ENCODE measurements at places on chromosomes 16 and 17.

- DNase-seq = peak; percentile 60
Observed at GRCh38 chr16:58025351-58026138, at the start of gene MMP15. TSS of gene MMP15 (plus strand) at chr16:58025754. CDS start at chr16:58026351, 597 bp downstream.

DNA sequence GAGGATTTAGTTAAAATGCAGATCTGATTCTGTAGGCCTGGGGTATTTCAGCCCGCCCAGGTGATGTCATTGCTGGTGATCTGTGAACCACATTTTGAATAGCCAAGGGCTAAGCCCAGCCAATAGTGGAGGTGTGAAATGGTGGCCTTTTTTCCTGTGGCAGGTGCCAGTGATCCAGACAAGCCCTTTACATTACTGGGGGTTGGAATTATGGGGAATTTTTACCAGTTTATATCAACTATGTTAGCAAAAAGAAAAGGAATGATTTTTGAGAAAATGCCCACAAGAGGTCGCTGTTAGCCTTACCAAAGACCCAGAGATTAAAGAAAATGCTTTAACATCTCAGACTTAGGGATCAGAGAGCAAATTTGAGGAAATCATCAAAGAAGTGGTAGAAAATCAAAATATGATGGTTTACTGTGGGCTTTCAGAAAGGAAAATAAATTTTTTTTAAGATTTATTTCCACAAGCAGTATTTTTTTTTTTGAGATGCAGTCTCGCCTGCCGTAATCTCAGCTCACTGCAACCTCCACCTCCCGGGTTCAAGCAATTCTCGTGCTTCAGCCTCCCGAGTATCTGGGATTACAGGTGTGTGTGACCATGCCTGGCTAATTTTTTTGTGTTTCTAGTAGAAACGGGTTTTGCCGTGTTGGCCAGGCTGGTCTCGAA, 3.9 kb downstream of the VPS35L start:
- peak; percentile 63 for DNase-seq

DNA sequence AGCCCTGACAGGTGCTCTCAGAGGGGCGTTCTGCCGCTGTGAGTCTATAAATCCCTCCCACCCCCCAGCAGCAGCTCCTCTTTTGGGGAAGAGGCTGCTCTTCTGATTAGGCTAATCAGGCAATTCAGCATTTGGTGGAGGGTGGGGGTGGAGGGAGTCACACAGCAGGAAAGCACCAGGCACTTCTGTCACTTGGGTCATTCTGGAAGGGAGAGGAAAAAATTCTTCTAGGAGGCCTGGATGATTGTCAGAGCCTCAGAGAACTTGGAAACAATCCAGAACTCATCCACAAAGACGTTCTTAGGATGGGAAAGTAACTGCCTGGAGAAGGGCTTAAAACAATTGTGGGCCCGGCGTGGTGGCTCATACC, 7.3 kb upstream of the SSTR2 start:
- DNase-seq = no peak

DNA sequence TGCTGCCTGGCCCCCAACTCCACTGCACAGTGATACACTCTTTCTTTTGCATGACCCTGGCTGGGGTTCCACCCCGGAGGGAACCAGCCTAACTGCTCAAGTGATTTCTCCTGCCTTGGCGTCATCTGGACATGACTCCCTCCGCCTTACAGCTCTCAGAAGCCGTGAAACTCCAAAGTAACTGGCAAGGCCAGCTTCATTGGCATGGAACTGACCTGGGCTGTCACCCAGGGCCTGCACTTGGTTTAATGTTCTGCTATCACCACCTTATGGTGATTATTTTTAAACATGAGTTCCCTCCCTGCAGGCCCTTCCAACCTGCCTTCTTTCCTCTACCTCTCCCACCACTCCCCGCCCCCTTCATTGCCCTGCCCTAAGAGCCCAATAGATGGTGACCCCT, 139.7 kb upstream of the CDH5 start:
- no peak for DNase-seq

DNA sequence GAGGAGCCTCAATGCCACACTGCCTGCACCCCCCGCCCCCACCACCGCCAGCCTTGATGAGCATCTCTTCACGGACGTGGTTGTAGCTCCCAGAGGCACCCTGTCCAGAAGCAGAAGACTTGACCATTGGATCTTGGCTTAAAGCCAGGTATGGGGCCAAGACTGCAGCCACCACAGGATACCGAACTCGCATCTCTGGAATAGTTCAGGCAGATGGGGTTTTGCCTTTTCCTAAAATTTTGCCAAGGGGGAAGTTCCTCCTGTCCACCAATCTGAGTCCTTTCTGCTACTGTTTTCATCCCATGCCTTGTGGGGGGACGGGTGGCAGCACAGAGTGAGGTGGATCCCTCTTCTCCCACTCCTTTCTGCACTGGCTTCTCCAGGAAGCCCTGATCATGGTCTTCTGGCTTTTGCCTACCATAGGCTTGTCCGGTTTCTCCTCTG, 939 bp downstream of the CORO6 start:
- DNase-seq = no peak

GRCh38 chr17:35804658-35805192, 4.6 kb upstream of the TAF15 start:
- DNase-seq = peak; percentile 91

GRCh38 chr17:56785405-56785804, 48.3 kb downstream of the C17orf67 start:
- DNase-seq = no peak

DNA sequence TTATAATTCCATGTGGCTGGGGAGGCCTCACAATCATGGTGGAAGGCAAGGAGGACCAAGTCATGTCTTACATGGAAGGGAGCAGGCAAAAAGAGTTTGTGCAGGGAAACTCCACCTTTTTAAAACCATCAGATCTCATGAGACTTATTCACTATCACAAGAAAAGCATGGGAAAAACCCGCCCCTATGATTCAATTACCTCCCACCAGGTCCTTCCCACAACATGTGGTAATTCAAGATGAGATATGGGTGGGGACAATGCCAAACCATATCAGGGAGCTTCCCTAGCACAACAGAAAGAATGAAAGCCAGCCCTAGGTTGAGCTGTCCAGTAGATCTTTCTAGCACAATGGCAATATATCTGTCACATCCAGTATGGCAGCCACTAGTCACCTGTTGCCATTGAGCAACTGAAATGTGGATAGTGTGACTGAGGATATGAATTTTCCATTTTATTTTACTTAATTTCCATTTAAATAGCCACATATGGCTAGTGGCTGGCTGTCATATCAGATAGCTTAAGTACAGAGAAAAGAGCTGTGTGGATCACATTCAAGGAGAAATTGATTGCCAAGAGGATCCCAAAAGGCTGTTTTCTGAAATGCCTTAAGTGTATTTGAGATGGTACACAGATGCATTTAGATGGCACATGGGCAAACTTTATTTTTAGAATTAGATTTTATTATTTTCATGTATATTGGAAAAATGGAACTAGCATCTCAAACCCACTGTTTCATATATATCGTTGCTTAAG, 273.0 kb downstream of the GRIN2A start:
- no peak for DNase-seq

GRCh38 chr17:13421581-13422130, 180.1 kb downstream of the HS3ST3A1 start:
- no peak for DNase-seq

- no peak for DNase-seq
Observed at GRCh38 chr17:3766779-3767178, 34.2 kb downstream of the ITGAE start.

DNA sequence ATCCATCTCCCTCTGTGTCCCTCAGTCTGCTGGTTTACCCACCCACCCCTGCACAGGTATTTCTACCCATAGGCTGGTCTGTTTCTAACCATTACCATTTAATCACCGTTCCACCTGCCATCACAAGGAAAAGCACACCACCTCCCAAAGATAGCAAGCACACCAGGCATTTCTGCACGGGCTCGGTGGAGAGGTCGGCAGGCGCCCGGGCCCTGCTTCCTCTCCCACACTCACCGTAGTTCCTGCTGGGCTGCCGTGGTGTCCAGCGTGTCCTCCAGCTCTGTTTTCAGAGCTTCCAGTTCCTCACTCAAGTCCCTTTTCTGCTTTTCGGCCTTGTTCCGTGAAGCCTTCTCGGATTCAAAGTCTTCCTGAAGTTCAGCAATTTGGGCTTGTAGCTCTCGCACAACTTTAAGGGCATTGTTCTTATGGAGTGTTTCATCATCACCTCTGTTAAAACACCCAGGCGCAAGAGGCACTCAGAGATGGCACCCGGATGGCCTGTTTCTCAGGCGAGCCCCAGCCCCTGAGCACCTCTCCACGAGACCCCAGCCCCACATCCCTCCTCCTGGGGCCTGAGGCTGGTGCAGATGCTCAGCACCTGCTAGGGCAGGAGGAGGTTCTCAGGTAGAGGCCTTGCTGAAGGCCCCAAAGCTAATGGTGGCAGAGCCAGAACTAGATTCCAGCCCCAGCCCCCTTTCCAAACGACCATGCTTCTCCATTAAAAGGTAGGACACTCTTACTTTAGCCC, 69.0 kb downstream of the NDEL1 start:
- DNase-seq = no peak

DNA sequence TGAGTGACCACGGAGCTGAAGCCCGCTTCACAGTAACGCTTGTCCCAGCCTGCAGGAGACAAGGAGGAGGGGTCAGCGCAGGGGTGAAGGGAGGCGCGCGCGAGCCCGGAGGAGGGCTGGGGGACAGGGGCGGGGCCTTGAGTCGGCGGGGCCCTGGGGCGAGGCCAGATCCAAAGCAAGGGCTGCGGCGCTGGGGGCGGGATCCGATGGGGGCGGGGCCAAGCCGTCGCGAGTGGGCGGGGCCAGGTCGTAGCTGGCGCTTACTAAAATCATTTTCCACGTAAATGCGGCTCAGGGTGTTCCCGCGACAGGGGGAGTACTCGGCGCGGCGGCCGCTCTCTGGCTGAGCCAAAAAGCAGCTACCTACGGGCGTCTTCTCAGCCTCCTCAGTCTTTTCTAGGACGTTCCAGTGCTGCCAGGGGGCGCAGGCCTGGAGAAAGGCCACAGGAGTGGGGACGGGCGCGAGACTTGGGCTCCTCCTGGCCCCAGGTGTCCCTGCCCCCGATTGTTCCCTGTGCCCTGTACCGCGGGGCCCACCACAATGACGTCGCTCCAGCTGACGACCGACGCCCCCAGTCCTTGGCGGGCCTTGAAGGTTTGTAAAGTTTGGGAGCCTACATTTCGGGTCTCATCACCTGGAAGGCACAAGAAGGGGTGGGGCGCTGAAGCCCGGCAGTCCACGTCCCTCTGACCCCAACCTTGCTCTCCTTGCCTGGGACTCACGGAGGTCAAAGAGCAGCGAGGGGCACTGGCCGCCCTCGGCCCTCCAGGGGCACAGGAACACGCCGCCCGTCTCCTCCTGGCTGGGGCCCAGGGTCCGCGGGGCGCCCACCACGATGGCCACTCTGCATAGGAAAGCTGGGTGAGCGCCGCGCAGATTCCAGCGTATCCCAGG, 3.9 kb downstream of the ITGA2B start:
- DNase-seq = no peak
